CD8-positive, alpha-beta memory T cell (primary cell): ENCODE measurements at places on chromosomes 12 and 14.

- no peak overlapping the region for H3K27ac ChIP-seq
- DNase-seq = no peak
- H3K36me3 ChIP-seq = no peaks in the 10 kb centered on the region
- no peak overlapping the region for H3K4me3 ChIP-seq
- H3K4me1 ChIP-seq = no peaks in the 10 kb centered on the region
- H3K27me3 ChIP-seq = no peaks in the 10 kb centered on the region
These were observed 22.4 kb downstream of the LHX5 start for GRCh38 chr12:113449299-113449698.

DNA sequence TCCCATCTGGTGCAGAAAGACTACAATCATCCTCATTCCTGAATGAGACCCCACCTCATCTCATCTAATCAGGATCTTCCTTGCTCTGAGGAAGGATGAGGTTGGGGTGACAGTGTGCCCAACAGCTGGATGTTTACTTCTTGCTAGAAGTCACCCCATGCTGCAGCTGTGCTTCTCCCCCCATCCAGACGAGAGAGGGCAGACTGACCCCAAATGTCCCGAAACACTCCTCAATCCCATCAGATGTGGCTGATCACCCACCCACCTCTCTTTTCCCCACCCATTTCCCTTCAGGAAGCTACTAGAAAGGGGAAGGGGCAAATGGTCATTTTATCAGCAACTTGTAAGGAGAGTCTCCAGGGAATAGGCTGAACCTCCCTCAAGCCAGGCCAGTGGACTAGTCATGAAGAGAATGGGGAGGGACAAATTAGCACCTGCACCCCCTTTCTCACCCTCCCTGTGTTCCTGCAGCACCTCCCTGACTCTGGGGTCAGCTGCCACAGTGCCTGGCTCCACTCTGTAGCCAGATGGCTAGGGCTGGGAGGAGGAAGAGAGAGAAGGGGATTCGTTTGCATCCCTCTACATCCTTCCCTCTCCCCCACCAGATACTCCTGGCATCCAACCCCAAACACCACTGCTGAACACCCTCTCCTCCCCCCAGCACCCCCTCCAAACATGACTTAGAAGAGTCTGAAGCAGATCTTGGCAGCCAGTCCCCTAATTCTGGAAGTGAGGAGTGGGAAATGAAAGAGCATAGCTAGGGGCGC lies 2.8 kb upstream of the BAZ2A start:
- H3K4me3 ChIP-seq = no peak overlapping the region
- H3K36me3 ChIP-seq = peaks cover 4% of the 10 kb centered on the region
- no peaks in the 10 kb centered on the region for H3K27me3 ChIP-seq
- no peak overlapping the region for H3K27ac ChIP-seq

DNA sequence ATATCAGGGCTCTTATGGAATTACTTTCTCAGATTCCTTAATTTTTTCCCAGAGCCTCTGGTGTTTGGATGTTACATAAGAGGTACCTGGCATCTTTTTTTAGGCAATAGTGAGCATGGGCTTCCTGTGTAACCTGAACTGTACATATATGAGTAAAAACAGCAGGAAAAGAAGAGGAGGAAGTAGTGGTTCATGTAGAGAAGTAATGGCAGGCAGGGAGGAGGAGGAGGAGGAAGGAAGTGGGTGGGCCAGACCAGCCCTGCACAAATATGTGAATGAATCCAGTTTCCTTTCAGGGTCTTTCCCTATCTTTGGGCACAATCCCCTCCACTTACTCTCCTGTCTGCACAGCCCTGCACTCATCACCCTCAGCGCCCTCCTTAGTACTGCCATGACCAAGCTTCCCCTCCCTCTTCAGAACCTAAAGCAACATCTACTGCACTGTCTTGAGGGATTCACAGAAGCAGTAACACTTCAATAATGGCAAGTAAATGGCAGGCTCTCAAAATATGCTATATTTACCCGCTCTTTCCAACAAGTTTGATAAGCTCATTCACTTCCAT lies 40.9 kb upstream of the GSG1 start:
- H3K4me1 ChIP-seq = peaks cover 14% of the 10 kb centered on the region
- DNase-seq = no peak
- no peaks in the 10 kb centered on the region for H3K36me3 ChIP-seq
- H3K4me3 ChIP-seq = no peak overlapping the region
- no peaks in the 10 kb centered on the region for H3K27me3 ChIP-seq
- no peak overlapping the region for H3K27ac ChIP-seq

- no peak for DNase-seq
- H3K27me3 ChIP-seq = no peaks in the 10 kb centered on the region
- H3K36me3 ChIP-seq = no peaks in the 10 kb centered on the region
- no peak overlapping the region for H3K27ac ChIP-seq
- no peaks in the 10 kb centered on the region for H3K4me1 ChIP-seq
These were observed 1441.4 kb downstream of the AACS start for GRCh38 chr12:126506426-126507182.

DNA sequence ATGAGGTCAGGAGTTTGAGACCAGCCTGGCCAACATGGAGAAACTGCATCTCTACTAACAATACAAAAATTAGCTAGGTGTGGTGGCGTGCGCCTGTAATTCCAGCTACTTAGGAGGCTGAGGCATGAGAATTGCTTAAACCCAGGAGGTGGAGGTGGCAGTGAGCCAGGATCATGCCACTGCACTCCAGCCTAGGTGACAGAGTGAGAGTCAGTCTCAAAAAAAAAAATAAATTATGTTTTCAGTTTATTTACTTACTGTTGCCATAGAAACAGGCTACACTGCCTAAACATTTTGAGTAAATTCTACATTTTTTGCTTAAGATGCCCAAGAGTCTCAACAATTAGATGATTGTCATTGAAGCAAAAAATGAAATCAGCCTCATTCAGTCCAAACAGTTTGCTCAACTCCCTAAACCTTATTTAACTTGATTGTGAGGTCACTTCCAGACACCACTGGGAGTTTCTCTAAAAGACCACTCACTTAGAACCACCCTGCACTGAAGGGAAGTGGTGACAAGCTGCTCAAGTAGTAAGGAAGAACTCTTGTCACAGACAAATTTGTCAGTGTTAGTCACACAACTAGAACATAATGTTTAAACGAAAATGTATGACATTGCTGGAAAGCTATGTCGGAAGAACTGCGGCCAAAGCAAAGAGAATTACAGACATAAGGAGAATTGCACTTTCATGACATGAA lies 9.8 kb upstream of the GNPNAT1 start:
- no peaks in the 10 kb centered on the region for H3K4me1 ChIP-seq
- no peak overlapping the region for H3K27ac ChIP-seq
- H3K36me3 ChIP-seq = no peaks in the 10 kb centered on the region
- DNase-seq = no peak

- H3K27me3 ChIP-seq = no peaks in the 10 kb centered on the region
- H3K4me1 ChIP-seq = no peaks in the 10 kb centered on the region
- H3K4me3 ChIP-seq = no peak overlapping the region
- no peaks in the 10 kb centered on the region for H3K36me3 ChIP-seq
These were observed 163.4 kb upstream of the RTL1 start for GRCh38 chr14:101066826-101067510.

DNA sequence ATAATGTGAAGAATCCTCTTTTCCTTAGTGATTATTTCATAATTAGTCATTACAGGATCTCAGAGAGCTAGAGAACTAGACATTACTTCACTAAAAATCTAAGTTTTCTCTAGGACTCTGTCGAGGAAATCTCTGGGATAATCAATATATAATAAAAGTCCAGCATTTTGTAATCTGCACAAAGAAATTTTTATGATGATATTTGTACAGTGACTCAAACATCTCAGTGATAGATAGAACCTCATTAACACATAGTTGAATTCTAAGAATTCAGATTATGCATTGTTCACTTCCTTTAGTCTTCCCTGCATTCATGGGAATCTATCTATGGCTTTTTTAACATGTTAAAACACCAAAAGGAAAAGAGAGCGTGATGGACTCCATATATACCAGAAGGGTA lies 11.0 kb downstream of the ITPR2 start:
- H3K4me3 ChIP-seq = no peak overlapping the region
- H3K4me1 ChIP-seq = no peaks in the 10 kb centered on the region
- no peaks in the 10 kb centered on the region for H3K36me3 ChIP-seq
- DNase-seq = no peak
- H3K27ac ChIP-seq = no peak overlapping the region
- H3K27me3 ChIP-seq = no peaks in the 10 kb centered on the region

DNA sequence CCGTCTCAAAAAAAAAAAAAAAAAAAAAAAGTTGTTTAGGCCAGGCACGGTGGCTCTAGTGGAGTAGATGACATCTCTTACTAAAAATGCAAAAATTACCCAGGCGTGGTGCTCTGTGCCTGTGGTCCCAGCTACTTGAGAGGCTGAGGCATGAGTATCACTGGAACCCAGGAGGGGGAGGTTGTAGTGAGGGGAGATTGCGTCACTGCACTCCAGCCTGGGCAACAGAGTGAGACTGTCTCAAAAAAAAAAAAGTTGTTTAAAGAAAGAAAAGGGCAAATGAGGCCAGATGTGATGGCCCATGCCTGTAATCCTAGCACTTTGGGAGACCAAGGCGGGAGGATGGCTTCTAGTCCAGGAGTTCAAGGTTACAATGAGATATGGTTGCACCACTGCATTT lies 36.6 kb upstream of the SPPL3 start:
- H3K4me1 ChIP-seq = no peaks in the 10 kb centered on the region
- no peaks in the 10 kb centered on the region for H3K27me3 ChIP-seq
- no peak for DNase-seq
- no peak overlapping the region for H3K4me3 ChIP-seq
- H3K27ac ChIP-seq = no peak overlapping the region

- H3K4me1 ChIP-seq = peaks cover 36% of the 10 kb centered on the region
- H3K27ac ChIP-seq = no peak overlapping the region
- no peaks in the 10 kb centered on the region for H3K27me3 ChIP-seq
- no peak overlapping the region for H3K4me3 ChIP-seq
These were observed 12.4 kb downstream of the MTRFR start for GRCh38 chr12:123245678-123246077.

- H3K4me3 ChIP-seq = peak within 1 kb of the TSS; percentile 80
- H3K36me3 ChIP-seq = no peaks in the 10 kb centered on the region
- peaks cover 27% of the 10 kb centered on the region for H3K4me1 ChIP-seq
- peak; percentile 72 for DNase-seq
These were observed at the start of gene CLIP1 for GRCh38 chr12:122421821-122422729. Gene CLIP1 (minus strand): TSS chr12:122422669. CDS start chr12:122380452, 42,217 bp downstream.

DNA sequence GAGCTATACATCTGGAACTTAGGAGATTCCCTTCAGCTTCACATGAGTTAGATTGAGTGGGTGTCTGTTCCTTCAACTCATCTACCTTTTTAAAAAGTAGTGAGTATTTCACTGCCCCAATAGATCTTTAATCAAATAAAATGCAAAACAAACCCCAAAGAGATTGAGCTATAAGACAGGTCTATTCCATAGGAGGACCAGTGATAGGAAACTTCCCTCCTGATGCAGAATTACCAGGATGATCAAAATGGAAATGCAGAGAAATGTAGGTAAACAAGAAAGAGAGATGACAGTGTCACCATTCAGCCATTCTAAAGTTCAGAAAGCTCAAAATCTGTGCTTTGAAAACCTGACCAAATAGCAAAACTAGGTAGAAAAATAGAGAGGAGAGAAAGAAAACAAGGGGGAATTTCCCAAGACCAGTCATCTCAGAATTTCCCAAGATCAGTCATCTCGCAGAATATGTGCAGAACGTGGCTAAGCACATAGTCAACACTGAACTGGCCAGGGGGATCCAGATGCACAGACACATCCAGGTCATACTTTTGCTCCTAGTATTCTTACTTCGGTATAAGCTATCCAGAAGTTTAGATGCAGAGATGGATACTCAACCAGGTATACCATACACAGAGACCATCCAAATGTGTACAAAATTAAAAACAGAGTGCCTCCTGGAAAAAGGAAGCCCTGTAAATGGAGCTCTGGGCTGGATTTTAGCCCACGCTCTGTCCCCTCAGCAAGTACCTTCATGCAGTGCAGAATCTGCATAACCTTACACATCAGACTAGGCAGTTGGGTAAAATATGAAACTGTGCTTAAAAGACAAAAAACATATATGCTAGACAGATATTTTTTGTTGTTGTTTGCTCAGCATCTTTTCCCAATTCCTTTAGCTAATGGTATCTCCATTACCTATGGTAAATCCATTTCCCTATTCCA lies 27.4 kb downstream of the SLC41A2 start:
- H3K36me3 ChIP-seq = no peaks in the 10 kb centered on the region
- H3K27ac ChIP-seq = no peak overlapping the region
- H3K4me1 ChIP-seq = no peaks in the 10 kb centered on the region
- H3K27me3 ChIP-seq = no peaks in the 10 kb centered on the region
- no peak for DNase-seq
- H3K4me3 ChIP-seq = no peak overlapping the region

GRCh38 chr14:71321574-71322315 lies 414.5 kb downstream of the PCNX1 start:
- no peak for DNase-seq
- no peaks in the 10 kb centered on the region for H3K36me3 ChIP-seq
- peak overlapping the region; percentile 80 for H3K4me3 ChIP-seq
- H3K27ac ChIP-seq = peak overlapping the region; percentile 84
- H3K27me3 ChIP-seq = no peaks in the 10 kb centered on the region

DNA sequence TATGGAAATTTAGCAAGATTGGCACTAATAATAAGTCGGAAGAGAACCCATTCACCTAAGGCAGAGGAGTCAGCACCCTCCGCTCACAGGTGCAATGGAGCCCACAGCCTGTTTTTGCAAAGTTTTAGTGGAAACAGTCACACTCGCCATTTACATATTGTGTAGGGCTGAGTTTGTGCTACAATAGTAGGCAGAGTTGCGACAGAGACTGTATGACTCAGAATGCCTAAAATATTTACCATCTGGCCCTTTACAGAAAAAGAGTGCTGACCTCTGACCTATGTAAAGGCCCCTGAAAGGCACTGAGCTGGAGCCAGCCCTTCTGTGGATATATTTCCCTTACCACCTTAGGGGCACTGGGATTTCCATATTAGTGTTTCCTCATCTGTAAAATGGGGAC lies 79.0 kb downstream of the PRIMA1 start:
- H3K4me3 ChIP-seq = no peak overlapping the region
- H3K27ac ChIP-seq = no peak overlapping the region
- DNase-seq = no peak

DNA sequence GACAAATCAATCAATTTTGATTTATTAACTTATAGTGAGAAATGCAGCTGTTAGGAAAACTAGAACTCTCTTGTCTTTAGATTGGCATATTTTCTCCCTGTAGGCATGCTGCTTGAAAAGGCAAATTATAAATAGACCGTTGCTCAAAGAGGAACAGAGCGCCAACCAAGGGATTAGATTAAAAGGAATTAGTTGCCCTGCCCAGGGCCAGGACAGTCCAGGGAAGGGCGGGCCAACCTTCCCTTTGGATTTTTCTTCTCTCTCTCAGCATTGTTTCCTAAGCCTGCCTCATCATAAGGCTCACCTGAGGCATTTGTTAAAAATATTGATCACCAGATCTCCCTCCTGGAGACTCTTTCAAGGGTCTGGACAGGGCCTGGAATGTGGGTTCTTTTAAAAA lies 8.6 kb downstream of the CIPC start:
- DNase-seq = no peak
- no peak overlapping the region for H3K27ac ChIP-seq
- no peak overlapping the region for H3K4me3 ChIP-seq
- no peaks in the 10 kb centered on the region for H3K4me1 ChIP-seq
